ENCODE measurements at places on chromosomes 2 and 18.

- H3K4me3 ChIP-seq, result no peak overlapping the region
- DNase-seq, result no peak
- H3K27ac ChIP-seq, result no peak overlapping the region
- H3K36me3 ChIP-seq, result no peaks in the 10 kb centered on the region
- H3K4me1 ChIP-seq, result no peaks in the 10 kb centered on the region
Observed at GRCh38 chr2:42913280-42913878, 121.0 kb upstream of the HAAO start.

DNA sequence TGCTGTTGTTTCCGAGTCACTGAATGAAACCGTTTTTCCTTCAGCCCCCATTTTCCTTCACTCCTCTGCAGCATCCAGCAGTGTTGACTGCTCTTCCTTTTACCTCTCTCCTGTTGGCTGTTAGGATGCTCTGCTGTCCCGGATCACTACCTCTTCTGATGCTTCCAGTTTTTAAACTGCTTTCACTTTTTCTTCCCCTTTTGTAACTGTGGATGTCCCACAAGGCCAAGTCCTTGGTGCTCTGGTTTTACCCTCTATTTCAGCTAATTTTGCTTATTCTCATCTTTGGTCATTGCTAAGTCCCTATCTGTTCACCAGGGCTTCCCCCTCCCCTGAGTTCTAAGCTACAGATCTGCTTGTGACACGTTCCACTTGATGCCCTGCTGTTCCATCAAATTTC is 39.4 kb upstream of the MAP4K3 start:
- DNase-seq, result no peak
- H3K27me3 ChIP-seq, result no peaks in the 10 kb centered on the region
- H3K27ac ChIP-seq, result no peak overlapping the region
- no peaks in the 10 kb centered on the region for H3K4me1 ChIP-seq

- H3K36me3 ChIP-seq, result no peaks in the 10 kb centered on the region
- no peak overlapping the region for H3K4me3 ChIP-seq
- peaks cover 6% of the 10 kb centered on the region for H3K4me1 ChIP-seq
Observed at GRCh38 chr18:9673296-9674251, 34.5 kb upstream of the RAB31 start.

DNA sequence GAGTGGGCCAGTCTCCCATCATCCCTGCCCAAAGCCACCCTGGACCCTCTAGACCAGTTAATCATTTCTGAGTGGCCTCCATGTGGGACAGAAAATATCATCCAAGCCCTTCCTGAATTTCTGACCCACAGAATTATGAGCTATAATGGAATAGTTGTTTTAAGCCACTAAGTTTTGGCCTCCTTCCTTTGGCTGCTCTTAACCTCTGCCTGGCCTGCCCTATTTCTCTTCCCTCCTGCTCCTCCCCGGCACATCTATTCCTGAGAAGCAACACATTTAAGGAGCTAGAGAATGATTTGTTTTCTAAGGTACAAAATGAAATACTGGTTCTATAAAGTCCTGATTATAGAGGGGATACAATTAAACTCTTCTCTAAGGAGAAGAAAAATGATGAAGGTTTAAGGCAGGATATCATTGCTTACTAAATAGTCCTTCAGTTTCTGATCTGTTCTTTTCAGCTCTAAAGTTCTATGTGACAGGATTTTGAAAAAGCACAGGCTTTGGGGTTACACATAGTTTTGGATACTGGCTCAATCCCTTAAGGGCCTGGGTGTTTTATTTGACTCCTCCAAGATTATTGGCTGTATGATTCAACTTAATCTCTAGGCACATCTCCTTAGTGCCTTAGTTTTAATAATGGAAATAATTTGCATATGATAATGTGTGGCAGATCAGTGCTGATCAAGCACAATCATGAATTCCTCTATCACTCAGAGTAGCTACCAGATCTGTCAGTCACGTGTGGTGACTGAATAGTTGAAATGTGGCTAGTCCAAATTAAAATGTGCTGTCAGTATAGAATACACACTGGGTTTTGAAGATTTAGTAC is 240.3 kb downstream of the VAPA start:
- H3K36me3 ChIP-seq, result no peaks in the 10 kb centered on the region
- H3K27ac ChIP-seq, result no peak overlapping the region
- no peak for DNase-seq
- no peaks in the 10 kb centered on the region for H3K4me1 ChIP-seq

- H3K4me1 ChIP-seq, result no peaks in the 10 kb centered on the region
- no peaks in the 10 kb centered on the region for H3K36me3 ChIP-seq
- DNase-seq, result no peak
- H3K27me3 ChIP-seq, result no peaks in the 10 kb centered on the region
Observed at GRCh38 chr2:102235491-102235890, 48.7 kb downstream of the IL1RL2 start.

DNA sequence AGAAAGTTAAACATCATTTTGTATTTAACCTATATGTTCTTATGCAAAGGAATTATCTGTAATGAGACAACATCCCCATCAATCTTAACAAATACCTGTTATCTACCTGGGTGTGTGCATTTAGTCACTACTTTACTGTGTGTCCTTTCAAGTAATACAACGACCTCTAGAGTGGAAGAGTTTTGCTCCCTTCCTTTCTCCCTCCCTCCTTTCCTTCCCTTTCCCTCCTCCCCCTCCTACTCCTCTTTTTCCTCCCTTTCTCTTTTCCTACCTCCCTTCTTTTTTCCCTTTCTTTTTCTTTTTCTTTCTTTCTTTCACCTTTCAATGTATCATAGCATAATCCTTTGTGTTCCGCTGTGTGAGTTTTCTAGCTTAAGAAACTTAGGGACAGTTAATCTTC is 532.3 kb downstream of the SLC4A3 start:
- H3K27me3 ChIP-seq, result no peaks in the 10 kb centered on the region
- H3K27ac ChIP-seq, result no peak overlapping the region
- H3K36me3 ChIP-seq, result peaks cover 2% of the 10 kb centered on the region
- H3K4me3 ChIP-seq, result no peak overlapping the region
- DNase-seq, result no peak
